ENCODE measurements at places on chromosomes 12 and 14. TPM values are rescaled to one million over a fixed set of nuclear protein-coding genes. Genes with fewer than 3 reads are reported as not detected.

GRCh38 chr12:104137001-104137901, 759 bp downstream of the NFYB start:
- H3K27ac ChIP-seq: peak overlapping the region; percentile 85
- no peaks in the 10 kb centered on the region for H3K36me3 ChIP-seq

DNA sequence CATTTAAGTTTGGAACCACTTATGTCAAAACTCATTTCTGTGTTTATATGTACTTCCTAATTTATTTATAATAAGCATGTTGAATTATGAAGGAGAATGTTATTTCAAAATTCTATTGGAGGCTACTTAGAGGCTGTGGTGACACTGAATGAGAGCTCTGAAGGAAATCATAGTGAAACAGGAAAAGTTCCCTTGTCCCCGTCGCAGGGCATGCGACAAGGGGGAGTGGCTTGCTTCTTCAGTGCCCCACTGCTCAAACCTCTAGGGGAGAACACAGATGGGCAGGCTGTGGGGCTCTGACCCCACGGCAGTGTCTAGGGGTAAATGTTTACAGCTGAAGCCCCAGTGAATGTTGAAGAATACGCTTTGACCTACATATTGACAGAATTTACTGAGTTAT, 261.9 kb downstream of the RAD51B start:
- no peaks in the 10 kb centered on the region for H3K36me3 ChIP-seq
- DNase-seq: no peak
- H3K27ac ChIP-seq: no peak overlapping the region
- no peaks in the 10 kb centered on the region for H3K27me3 ChIP-seq
- H3K4me3 ChIP-seq: no peak overlapping the region
- peaks cover 23% of the 10 kb centered on the region for H3K4me1 ChIP-seq

- no peaks in the 10 kb centered on the region for H3K36me3 ChIP-seq
- H3K4me3 ChIP-seq: no peak overlapping the region
- no peaks in the 10 kb centered on the region for H3K27me3 ChIP-seq
- no peak for DNase-seq
- no peak overlapping the region for H3K27ac ChIP-seq
- no peaks in the 10 kb centered on the region for H3K4me1 ChIP-seq
Observed at GRCh38 chr14:96016501-96017160, 22.5 kb upstream of the C14orf132 start.

DNA sequence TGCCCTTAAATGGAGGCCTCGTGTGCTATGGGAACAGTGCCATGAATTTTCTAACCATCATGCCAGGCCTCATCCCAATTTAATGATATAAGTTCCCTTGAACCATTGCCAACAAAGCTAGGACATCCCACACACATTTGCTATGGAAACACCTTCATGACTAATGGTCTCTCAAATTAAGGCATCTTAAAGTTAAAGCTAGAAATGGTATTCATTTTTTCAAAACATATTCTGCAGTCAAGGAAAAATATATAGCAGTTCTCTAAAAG, 117.3 kb downstream of the BTG1 start:
- no peak overlapping the region for H3K4me3 ChIP-seq
- H3K4me1 ChIP-seq: 0 out of 2 replicates have a peak, but pooled peaks cover 3% of the 10 kb centered on the region
- no peak for DNase-seq
- no peaks in the 10 kb centered on the region for H3K27me3 ChIP-seq
- no peaks in the 10 kb centered on the region for H3K36me3 ChIP-seq
- no peak overlapping the region for H3K27ac ChIP-seq

GRCh38 chr12:74963867-74964331, 245.7 kb downstream of the KCNC2 start:
- H3K4me1 ChIP-seq: no peaks in the 10 kb centered on the region
- no peaks in the 10 kb centered on the region for H3K27me3 ChIP-seq
- no peak overlapping the region for H3K4me3 ChIP-seq
- no peaks in the 10 kb centered on the region for H3K36me3 ChIP-seq
- no peak overlapping the region for H3K27ac ChIP-seq

- no peak overlapping the region for H3K27ac ChIP-seq
- no peaks in the 10 kb centered on the region for H3K27me3 ChIP-seq
- H3K4me3 ChIP-seq: no peak overlapping the region
- no peaks in the 10 kb centered on the region for H3K4me1 ChIP-seq
- no peaks in the 10 kb centered on the region for H3K36me3 ChIP-seq
Observed at GRCh38 chr12:111925171-111925570, 83.1 kb downstream of the MAPKAPK5 start.

DNA sequence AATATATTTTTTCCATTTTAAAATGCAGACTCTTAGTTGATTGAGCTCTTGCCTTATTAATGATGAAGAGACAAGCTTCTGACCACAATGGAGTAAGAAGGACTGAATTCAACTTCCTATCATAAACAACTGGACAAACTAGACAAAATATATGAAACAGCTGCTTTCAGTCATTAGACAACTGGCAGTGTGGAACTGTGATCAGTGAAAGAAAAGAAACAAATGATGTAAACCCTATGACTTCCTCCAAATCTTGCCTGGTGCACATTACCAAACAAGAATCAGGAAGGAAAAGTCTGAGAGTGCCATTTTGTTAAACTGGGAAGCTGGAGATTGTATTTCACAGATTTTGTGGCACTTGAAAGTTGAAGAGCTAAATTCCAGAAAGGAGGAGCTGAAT, 154.7 kb upstream of the ATXN7L3B start:
- DNase-seq: no peak
- no peak overlapping the region for H3K27ac ChIP-seq
- H3K4me1 ChIP-seq: no peaks in the 10 kb centered on the region
- H3K27me3 ChIP-seq: no peaks in the 10 kb centered on the region
- no peak overlapping the region for H3K4me3 ChIP-seq

GRCh38 chr12:14239935-14240872, 125.3 kb upstream of the ATF7IP start:
- peak overlapping the region; percentile 41 for H3K4me3 ChIP-seq
- peaks cover 8% of the 10 kb centered on the region for H3K36me3 ChIP-seq

DNA sequence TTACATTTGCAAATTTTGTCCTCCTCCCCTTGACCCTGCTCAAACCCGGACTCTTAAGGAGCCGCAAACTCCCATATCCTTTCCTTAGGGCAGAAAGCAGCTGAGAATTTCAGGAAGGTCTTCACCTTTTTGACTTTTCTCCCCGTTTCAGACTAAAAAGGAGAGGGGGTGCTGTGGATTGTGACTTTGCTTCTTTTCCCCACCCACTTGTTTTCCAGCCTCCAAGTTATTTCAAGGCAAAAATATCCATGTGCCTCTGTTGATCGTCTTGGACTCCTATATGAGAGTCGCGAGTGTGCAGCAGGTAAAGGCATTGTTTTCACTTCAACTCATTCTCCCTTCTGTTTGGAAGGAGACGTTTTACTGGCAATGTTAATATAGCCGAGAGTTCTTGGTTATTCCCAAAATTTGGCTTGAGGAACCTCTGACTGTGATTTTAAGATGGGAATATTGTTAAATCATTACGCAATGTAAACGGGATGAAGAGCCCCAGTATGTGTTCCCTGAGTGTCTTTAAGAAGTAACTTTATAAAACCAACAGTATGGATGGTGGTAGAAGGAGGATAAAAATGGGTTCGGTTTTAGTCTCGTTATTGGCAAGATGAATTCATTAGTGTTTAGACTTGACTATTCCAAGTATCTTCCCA, 663 bp downstream of the LRRK2 start:
- H3K27me3 ChIP-seq: peaks cover 46% of the 10 kb centered on the region
- no peak for DNase-seq
- no peak overlapping the region for H3K27ac ChIP-seq

GRCh38 chr12:50573271-50573670, 68.5 kb downstream of the DIP2B start:
- H3K27me3 ChIP-seq: no peaks in the 10 kb centered on the region
- H3K36me3 ChIP-seq: no peaks in the 10 kb centered on the region
- DNase-seq: no peak
- H3K27ac ChIP-seq: peak overlapping the region; percentile 51
- H3K4me1 ChIP-seq: peaks cover 57% of the 10 kb centered on the region

DNA sequence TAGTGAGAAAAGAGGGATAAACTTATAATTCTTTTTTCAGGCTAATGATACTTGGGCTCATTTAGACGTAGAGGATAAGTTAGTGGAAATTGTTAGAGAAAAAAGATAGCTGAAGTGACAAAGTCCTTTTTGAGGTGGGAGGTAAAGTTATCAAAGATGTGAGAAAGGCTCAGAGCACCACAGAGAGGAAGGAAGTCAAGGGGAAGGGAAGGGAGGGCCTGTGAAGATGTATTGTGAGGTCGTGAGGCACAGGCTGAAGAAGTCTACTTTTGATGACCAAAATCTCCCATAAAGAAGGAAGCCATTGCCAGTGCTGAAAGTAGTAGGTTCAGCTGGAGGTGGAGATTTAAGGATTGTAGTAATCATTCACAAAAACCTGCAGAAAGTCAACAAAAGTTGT, 19.4 kb upstream of the PTGDR start:
- no peak overlapping the region for H3K27ac ChIP-seq
- H3K4me1 ChIP-seq: peaks cover 20% of the 10 kb centered on the region
- DNase-seq: no peak
- no peak overlapping the region for H3K4me3 ChIP-seq
- no peaks in the 10 kb centered on the region for H3K27me3 ChIP-seq

DNA sequence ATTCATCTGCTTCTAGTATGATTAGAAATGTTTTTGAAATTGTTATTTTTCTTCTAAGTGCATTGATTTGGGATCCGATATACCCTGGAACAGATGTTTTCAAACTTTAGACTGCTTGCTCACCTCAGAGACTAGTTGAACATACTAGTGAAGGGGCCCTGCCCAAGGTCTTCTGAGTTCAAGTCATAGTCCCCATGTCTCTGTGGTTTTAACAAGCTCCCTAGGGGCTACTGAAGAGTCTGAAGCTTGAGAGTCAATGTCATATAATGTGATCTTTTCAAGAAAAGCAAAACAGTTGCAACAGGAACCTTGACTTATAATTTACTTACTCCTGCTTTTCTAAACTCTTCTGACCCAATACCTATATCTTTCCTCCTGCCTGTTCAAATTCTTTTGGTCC, 7.5 kb upstream of the UBE2N start:
- DNase-seq: no peak
- H3K27me3 ChIP-seq: no peaks in the 10 kb centered on the region
- H3K36me3 ChIP-seq: no peaks in the 10 kb centered on the region
- H3K4me1 ChIP-seq: no peaks in the 10 kb centered on the region
- no peak overlapping the region for H3K27ac ChIP-seq

DNA sequence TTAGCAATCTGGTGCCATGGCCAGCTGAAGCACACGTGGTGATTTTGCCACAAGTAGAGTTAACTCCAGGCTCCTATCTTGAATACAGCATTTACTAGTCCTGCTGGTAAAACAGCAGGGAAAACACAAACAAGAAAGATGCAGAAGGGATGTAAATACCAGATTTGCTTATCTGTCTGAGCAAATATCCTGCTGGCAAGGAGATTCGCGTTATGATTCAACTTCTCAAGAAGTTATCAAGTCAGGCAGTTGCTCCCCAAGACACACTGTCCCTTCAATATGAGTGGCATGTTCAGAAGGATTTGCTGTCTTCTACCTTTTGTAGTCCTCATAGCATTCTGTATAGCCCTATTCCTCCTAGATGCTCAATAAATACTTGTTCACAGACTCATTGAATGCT, 171.2 kb upstream of the EGLN3 start:
- H3K27ac ChIP-seq: no peak overlapping the region
- no peaks in the 10 kb centered on the region for H3K36me3 ChIP-seq
- H3K27me3 ChIP-seq: no peaks in the 10 kb centered on the region

GRCh38 chr14:28770630-28771029, 4.0 kb downstream of the FOXG1 start:
- H3K27me3 ChIP-seq: peaks cover 92% of the 10 kb centered on the region
- H3K27ac ChIP-seq: no peak overlapping the region
- no peak overlapping the region for H3K4me3 ChIP-seq
- DNase-seq: no peak
- no peaks in the 10 kb centered on the region for H3K36me3 ChIP-seq

GRCh38 chr12:103495469-103496456, at the start of gene C12orf42:
C12orf42 (minus strand) TSS chr12:103495968; CDS start chr12:103478426, 17,542 bp downstream.
- H3K27me3 ChIP-seq: peaks cover 20% of the 10 kb centered on the region
- H3K27ac ChIP-seq: no peak within 1 kb of the TSS
- peak; percentile 84 for DNase-seq
- peak within 1 kb of the TSS; percentile 77 for H3K4me3 ChIP-seq

DNA sequence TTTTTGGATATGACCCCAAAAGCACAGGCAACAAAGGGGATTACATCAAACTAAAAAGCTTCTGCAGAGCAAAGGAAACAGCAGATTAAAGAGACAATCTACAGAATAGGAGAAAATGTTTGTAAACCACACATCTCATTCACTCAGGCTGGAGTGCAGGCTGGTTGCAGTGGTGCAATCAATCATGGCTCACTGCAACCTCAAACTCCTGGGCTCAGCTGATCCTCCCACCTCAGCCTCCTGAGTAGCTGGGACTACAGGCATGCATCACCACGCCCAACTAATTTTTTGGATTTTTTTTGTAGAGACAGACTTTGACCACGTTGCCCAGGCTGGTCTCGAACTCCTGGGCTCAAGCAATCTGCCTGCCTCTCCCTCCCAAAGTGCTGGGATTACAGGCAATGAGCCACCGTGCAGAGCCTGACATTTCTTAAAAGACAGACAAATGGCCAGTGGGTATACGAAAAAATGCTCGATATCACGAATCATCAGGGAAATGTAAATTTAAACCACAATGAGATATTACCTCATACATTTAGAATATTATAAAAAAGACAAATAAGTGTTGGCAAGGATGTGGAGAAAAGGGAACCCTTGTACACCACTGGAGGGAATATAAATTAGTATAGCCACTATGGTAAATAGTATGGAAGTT, 9.8 kb downstream of the NCKAP5L start:
- peaks cover 19% of the 10 kb centered on the region for H3K4me1 ChIP-seq
- no peaks in the 10 kb centered on the region for H3K36me3 ChIP-seq
- H3K4me3 ChIP-seq: no peak overlapping the region
- H3K27ac ChIP-seq: no peak overlapping the region

GRCh38 chr14:68147303-68147702, 327.7 kb downstream of the RAD51B start:
- no peaks in the 10 kb centered on the region for H3K4me1 ChIP-seq
- DNase-seq: no peak
- no peaks in the 10 kb centered on the region for H3K27me3 ChIP-seq
- no peak overlapping the region for H3K27ac ChIP-seq
- H3K36me3 ChIP-seq: no peaks in the 10 kb centered on the region

- no peaks in the 10 kb centered on the region for H3K4me1 ChIP-seq
- H3K27ac ChIP-seq: no peak overlapping the region
- no peak overlapping the region for H3K4me3 ChIP-seq
- no peaks in the 10 kb centered on the region for H3K27me3 ChIP-seq
- H3K36me3 ChIP-seq: no peaks in the 10 kb centered on the region
- no peak for DNase-seq
Observed at GRCh38 chr14:58560208-58560607, 77.6 kb upstream of the DACT1 start.

DNA sequence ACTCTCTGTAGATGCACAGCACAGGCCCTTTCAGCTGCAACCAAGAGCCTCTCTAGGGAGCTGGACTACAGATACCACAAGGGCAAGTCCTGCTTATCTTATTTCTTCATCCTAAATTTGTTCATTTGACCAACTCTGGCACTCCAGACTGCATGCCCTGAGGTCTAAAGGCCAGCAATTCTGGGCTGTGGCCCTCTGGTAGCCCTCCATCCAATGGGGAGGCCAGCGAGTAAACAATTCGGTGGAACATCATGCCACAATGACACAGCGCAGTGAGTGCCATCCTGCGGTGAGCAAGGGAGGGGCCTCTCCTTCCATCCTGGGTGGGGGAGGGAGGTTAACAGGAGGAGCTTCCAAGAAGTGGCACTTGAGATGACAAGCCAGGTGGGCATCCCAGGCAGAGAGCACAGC, 652 bp upstream of the SELPLG start:
- no peaks in the 10 kb centered on the region for H3K36me3 ChIP-seq
- H3K27ac ChIP-seq: no peak overlapping the region
- DNase-seq: no peak
- H3K4me1 ChIP-seq: peaks cover 45% of the 10 kb centered on the region

KRT83 gene
- not detected for total RNA-seq

BEGAIN gene
- total RNA-seq: 6.6 TPM

TPH2 gene
- total RNA-seq: 1.0 TPM

HOXC13 gene
- total RNA-seq: not detected

SMIM41 gene
- 0.12 TPM for total RNA-seq

DNAL1 gene
- total RNA-seq: 7.6 TPM

OR4E2 gene
- not detected for total RNA-seq

CRIP1 gene
- 7.7 TPM for total RNA-seq

TAS2R50 gene
- total RNA-seq: 5.7 TPM
